ENCODE measurements at places on chromosomes 2 and 18. TPM values are rescaled to one million over a fixed set of nuclear protein-coding genes. Genes with fewer than 3 reads are reported as not detected.

- no peak overlapping the region for H3K4me3 ChIP-seq
- no peaks in the 10 kb centered on the region for H3K4me1 ChIP-seq
- H3K27me3 ChIP-seq, result no peaks in the 10 kb centered on the region
- no peaks in the 10 kb centered on the region for H3K36me3 ChIP-seq
Observed at GRCh38 chr2:241514553-241514952, 6.2 kb upstream of the STK25 start.

DNA sequence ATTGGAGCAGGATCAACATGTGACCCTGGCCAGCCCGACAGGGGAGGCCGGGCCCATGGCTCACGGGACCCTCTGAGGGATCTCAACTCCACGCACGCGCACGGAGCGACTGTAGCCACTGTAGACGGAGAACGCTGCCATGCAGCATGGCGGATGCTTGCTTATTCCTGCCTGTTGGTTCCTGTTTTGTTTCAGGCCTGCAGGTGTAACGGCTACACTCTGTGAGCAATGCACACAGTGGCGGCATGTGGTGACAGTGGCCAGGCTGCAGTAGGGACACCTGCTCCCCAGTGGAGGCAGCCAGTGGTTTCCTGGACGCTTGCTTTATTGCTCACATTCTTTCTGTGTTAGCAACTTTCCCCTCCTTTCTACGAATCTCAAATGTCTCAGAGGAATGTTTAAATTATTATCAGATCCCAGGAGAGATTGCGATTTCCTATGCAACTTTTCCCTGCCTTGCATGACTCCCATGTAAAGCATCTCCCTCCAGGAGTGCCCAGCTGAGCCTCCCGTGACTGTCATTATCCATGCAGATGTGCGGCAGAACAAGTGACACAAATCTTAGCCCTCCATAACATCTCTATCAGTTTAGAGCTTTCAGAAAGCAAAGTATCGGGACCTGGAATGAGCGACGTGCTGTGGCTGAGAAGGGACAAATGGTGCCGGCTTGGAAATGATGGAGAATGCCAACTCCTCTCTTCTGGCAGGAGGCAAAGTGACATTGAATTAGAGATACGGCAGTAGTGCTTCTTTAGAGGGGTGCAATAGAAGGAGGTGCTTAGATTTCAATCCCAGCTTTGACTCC, 209.7 kb downstream of the ASB1 start:
- H3K27me3 ChIP-seq, result no peaks in the 10 kb centered on the region
- no peaks in the 10 kb centered on the region for H3K36me3 ChIP-seq
- no peak for DNase-seq

DNA sequence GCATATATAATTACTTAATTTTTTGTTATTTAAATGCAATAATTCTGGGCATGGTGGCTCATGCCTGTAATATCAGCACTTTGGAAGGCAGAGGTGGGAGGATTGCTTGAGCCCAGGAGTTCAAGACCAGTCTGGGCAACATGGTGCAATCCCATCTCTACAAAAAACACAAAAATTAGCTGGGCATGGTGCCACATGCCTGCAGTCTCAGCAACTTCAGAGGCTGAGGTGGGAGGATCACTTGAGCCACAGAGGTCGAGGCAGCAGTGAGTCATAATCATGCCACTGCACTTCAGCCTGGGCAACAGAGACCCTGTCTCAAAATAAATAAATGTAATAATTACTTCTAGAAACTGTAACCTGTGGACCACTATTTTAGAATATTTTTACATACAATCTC, 21.5 kb upstream of the TMEM87B start:
- H3K27ac ChIP-seq, result no peak overlapping the region
- H3K4me3 ChIP-seq, result no peak overlapping the region
- no peaks in the 10 kb centered on the region for H3K27me3 ChIP-seq
- DNase-seq, result no peak
- H3K4me1 ChIP-seq, result no peaks in the 10 kb centered on the region

GRCh38 chr2:66364495-66365333, 70.2 kb upstream of the MEIS1 start:
- H3K4me3 ChIP-seq, result no peak overlapping the region
- H3K36me3 ChIP-seq, result no peaks in the 10 kb centered on the region
- no peaks in the 10 kb centered on the region for H3K4me1 ChIP-seq
- no peaks in the 10 kb centered on the region for H3K27me3 ChIP-seq
- no peak for DNase-seq
- H3K27ac ChIP-seq, result no peak overlapping the region

The CNDP1 gene
- total RNA-seq, result not detected

The LINC00305 gene
- total RNA-seq, result not detected

Data from CD8-positive, alpha-beta memory T cell (primary cell).